ENCODE measurements at places on chromosomes 2 and 18.

DNA sequence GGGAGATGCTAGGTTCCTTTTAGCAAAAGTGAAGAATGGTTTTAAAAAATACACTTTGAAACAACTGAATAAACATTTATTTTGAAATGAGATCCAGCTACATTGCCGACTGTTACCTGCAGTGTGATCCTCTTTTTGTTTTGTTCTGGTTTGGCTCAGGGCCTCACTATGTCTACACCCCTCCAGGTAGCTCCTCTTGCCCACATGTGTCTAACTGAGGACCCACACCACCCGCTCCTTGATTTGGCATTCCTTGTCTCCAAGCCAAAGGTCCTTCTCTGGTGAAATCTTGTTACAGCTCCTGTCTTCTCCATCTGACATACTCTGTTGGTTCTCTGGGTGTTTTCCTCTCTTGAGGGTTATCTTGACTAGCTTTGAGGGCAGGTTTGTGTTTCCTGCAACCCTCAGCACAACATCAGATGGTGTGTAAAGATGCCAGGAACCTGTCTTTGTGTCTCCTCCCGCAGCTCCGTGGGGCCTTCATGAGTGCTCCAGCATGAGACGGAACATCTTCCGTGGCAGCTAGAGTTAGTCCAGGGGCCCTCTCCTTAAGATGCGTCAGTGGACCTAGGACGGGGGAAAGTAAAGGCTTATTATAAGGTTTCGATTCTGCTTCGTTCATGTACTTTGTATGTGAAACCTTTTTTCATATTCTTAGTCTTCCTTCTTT, 32.1 kb downstream of the MAP4K4 start:
- DNase-seq = no peak

- no peak for DNase-seq
Observed at GRCh38 chr2:172179045-172179701, 76.5 kb upstream of the DLX2 start.

DNA sequence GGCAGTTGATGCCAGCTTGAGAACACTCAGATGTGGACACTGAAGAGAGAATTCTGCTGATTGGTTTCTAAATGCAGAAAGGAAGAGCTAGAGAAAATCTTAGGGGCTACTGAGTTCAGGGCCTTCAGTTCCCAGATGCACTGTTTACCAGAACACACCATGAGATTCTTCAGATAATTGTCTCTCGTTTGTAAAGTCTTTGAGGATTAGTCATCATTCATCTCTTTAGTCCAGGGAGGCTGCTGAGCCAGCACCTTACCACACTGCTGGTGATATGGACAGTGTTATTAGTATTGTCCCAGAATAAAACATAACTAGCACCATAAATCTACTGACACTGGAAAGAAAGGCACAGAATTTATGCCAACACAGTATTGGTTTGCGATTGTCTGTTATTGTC, 690.8 kb upstream of the CELF4 start:
- no peak for DNase-seq

DNA sequence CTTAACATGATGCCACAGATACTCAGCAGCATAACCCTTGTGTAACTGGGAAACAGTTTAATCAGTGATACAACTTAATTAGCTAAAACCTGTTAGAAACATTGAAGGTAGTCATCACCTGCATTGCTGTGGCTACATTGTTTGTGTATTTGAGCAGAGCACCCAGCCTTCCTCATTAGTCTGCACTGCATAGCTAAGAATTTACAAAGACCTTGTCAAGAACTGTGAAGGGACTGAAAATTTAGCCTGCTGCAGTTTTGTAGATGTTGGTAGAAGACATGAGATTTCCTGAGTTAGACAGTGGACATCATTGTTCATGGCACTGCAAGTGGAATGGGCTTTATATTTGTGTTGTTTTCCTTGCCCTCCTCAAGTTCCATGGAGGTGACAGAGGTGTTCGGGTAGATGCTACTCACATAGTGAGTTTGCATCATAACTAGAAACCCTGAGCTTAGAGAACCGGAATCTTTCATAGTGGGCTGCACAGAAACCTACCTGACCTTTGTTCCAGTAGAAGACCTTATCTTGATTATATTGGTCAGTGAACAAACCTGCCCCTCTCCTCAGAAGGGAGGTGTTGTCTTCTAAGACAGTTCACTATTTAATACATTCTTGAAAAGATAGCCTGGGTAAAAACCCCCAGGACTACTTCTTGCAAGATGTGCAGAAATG, 12.5 kb downstream of the VAPA start:
- DNase-seq = no peak

DNA sequence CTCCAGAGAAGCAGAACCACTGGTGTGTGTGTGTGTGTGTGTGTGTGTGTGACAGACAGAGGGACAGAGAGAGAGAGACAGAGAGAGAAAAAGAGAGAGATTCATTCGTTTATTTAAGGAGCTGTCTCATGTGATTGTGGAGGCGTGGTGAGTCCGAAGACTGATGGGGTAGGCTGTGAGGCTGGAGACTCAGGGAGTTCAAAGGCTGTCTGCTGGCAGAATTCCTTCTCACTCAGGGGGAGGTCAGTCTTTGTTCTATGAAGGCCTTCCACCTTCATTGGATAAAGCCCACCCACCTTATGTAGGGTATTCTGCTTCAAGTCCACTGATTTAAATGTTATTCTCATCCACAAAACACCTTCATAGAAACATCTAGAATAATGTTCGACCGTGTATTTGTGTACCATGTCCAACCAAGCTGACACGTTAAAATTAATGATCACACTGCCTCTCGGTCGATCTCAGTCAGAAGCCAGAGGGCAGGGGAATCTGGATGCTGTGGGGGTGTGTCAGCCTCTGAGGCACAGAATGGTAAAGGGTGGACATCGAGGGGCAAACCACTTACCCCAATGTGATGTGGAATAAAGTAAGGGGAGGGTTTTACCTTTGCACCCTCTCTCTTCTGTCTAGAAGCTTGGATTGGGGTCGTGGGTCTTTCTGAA, 275.6 kb downstream of the SLC4A3 start:
- DNase-seq = no peak

- no peak for DNase-seq
Observed at GRCh38 chr2:112688086-112688880, 32.5 kb upstream of the NT5DC4 start.

DNA sequence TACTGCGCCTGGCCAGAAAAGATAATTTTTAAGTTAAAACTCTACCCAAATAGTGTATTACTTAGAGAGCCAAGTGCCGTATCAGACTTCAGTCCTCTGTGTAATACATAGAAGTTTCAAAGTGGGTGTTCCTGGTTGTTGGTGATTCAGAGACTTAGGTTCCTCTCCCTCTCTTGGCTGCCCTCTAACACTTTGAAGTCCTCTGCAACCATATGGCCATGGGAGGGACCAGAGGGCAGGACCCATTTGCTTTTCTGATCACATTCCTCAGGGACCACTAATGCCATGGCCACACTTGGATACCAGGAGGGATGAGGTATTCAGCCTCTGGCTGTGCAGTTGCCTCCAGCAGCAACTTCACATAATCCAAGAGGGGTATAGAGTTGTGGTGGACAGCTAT, 131.5 kb downstream of the CAPN13 start:
- no peak for DNase-seq

DNA sequence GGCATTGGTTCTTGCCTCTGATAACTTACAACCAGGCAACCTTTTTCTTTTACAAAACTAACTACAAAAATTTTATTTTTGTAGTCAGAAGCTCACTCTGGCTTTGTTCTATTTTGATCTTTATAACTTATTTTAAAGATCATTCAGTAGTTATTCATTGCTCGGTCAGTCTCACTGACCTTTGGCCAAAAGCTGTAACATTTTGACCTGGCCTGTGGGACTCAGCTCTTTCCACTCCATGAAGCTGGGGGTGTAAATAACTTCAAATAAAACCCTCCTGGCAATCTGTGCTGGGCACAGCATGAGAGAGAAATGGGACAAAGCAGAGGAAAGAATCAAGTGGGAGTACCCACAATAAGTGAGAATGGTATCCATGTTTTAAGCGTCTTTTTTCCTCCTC, 380.7 kb downstream of the SETBP1 start:
- no peak for DNase-seq

DNA sequence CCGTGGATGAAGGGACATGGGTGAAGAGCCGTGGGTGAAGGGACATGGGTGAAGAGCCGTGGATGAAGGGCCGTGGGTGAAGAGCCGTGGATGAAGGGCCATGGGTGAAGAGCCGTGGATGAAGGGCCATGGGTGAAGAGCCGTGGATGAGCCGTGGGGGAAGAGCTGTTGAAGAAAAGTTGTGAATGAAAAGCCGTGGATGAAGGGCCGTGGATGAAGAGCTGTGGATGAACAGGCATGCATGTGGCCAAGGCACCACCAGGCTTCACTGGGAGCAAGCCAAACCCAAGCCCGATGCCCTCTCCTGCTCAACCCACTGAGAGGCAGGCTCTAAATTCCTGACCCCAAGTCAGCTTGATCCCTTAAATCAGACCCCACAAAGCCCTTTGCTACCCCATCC, 10.6 kb downstream of the OR6B3 start:
- DNase-seq = no peak

DNA sequence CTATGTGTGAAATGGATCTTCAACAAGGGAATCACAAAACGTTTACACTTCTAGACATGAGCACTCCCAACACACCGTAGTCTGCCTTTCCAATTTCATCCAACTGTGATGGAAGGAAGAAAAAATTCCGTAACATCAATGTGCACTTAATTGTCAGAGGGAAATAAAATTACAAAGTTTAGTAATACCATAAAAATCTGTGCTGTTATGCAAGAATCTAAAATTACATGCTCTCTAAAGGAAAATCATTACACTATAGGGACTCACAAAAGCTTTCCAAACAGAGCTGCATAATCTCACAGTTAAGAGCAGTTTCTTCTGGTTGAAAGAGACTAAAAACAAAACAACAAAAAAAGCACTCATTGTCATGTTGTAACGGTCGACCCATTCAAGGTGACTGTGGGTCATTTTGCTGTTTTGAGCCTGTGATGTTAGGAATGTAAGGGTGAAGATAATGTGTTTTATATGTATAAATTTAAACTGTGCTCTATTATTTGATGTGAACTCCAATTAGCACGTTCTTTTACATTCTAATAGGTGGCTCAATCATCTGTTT, 698.0 kb downstream of the TDRD15 start:
- no peak for DNase-seq

- DNase-seq = no peak
Observed at GRCh38 chr2:96083989-96084857, 32.1 kb downstream of the ADRA2B start.

DNA sequence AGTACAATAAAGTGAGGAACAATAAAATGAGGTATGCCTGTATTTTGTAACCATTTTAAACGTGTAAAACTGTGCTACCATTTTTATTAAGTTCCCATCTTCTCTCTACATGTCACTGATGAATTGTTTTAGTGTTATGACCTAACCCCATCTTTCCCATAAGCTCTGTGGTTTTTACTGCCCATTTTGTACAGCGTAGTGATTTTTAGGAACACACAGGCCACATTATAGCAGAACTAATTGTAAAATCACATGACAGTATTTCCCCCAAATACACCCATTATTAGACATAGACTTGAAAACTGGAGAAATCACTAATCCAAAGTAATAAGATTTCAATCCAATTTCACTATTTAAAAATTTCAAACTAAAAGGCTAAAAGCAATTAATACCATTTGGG, 130.7 kb downstream of the TMEM247 start:
- no peak for DNase-seq

- DNase-seq = no peak
Observed at GRCh38 chr2:48131539-48132270, 225.4 kb upstream of the FBXO11 start.

DNA sequence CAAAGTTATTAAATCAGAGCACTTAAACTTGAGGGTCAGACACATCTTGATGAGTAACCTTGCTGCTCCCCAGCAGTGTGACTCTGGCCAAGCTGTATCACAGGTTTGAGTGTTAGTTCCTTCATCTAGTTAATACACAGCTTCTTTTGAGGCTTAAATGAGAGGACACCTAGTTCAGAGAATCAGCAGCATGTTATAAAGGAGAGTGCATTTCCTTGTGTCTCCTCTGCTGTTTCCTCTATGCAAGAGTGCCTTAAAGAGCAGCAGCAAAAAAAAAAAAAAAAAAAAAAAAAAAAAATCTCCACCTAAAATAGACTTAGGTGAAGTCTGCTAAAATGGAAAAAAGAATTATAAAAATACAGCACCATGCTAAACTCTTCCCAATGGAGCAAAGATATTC, 261.9 kb downstream of the TCF4 start:
- no peak for DNase-seq

DNA sequence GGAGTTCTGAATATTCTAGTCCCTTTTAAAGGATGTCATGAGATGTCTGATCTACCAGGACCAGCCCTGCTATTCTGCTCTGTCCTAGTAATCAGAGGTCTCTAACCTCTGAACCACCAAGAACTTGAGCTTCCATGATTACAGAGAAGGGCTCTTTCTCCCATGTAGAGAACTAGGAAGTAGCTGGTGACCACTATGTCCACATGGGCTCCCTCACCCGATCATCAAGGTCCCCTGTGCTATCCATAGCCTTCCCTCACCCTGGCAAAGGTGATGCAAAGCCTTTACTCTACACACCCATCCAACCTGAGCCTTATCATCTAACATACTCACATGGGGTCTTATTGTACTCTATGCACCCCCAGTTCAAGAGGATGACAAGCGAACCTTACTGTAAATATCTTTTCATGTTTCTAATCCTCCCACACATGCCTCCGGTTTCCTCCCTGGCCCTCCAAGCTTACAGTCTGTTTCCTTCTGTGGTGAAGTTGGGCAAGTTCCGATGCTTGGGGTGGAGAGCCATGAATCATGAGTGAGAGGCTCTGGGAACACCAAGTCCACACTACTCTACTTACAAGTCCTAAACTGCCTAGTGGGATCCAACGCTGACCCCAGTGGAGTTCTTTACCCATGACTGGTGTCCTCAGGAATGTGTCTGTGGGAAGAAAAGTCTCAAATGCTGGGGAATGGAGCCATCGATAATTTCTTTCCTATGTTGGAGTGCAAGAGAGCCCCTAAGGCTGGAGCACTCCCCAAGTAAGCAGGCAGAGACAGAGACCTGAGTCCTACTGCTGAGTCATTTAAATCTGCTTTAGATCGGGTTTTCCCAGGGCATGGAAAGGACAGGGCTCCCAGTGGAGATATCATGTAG, 73.3 kb upstream of the KLF7 start:
- DNase-seq = no peak

DNA sequence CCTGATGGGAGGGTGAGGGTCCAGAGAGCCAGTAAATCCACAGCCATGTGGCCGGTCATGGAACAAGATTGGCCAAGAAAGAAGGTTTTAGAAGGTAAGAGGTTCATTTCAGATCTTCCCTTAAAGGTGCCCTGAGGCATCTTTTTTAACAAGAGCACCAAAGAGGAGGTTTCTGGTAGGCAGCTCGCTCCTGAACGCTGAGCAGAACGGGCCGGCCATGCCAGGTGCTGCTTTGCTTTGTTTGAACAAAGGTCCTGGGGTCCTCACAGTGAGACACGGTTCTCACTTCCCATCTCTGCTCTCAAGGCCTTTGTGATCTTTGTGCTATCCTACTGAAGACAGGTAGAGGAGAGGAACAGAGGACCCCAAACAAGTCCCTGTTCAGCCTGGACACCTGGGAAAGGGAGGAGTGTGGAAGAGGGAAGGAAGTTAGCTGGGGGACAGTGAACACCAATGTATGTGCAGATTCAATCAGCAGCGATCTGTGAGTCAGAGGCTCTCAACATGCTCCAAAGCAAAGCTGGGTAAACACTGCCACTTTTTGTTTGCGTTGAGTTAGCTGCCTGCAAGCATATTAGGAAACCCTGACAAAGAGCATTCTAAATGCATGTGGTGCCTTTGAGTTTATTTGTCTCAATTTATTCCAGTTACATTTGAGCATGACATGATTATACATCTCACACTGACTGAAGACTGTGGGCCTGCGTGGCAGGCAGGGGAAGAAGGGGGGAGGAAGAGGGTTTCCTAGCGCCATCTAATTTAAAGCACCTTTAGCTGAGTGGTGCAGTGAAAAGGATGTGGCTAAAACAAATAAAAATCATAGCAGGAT, 102.4 kb downstream of the ASB1 start:
- DNase-seq = no peak
